ENCODE measurements at places on chromosomes 2 and 18. TPM values are rescaled to one million over a fixed set of nuclear protein-coding genes. Genes with fewer than 3 reads are reported as not detected.
A peak's percentile ranks its signal among the peaks of the same experiment; 100 is the strongest.

DNA sequence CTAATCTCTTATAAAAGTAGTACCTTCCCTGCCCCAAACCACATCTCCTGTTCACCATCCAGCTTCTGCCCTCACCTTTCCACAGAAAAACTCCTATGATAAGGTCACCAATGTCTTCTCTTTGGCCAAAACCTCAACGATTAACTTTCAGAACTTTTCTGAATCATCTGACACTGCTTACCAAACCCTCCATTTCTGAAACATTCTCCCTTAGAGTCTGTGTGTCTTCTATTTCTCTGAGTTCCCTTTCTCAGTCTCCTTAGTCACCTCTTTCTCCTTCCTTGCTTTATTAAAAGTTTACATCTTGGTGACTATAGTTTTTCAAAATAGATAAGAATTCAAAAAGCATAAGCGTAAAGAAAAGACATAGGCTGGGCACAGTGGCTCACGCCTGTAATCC lies 51.3 kb upstream of the SP3 start:
- no peak for DNase-seq
- no peaks in the 10 kb centered on the region for H3K36me3 ChIP-seq
- H3K4me3 ChIP-seq: no peak overlapping the region
- no peaks in the 10 kb centered on the region for H3K27me3 ChIP-seq

The SPATA3 gene
- total RNA-seq: not detected

The KCMF1 gene
- 110 TPM for total RNA-seq

- peaks cover 4% of the 10 kb centered on the region for H3K36me3 ChIP-seq
- H3K27ac ChIP-seq: peak overlapping the region; percentile 27
- H3K4me3 ChIP-seq: peak overlapping the region; percentile 100
These were observed 1.0 kb downstream of the HDLBP start for GRCh38 chr2:241314226-241315092.

GRCh38 chr2:85680707-85681371 lies 12.8 kb upstream of the SFTPB start:
- no peaks in the 10 kb centered on the region for H3K27me3 ChIP-seq
- no peaks in the 10 kb centered on the region for H3K36me3 ChIP-seq
- no peak overlapping the region for H3K4me3 ChIP-seq

DNA sequence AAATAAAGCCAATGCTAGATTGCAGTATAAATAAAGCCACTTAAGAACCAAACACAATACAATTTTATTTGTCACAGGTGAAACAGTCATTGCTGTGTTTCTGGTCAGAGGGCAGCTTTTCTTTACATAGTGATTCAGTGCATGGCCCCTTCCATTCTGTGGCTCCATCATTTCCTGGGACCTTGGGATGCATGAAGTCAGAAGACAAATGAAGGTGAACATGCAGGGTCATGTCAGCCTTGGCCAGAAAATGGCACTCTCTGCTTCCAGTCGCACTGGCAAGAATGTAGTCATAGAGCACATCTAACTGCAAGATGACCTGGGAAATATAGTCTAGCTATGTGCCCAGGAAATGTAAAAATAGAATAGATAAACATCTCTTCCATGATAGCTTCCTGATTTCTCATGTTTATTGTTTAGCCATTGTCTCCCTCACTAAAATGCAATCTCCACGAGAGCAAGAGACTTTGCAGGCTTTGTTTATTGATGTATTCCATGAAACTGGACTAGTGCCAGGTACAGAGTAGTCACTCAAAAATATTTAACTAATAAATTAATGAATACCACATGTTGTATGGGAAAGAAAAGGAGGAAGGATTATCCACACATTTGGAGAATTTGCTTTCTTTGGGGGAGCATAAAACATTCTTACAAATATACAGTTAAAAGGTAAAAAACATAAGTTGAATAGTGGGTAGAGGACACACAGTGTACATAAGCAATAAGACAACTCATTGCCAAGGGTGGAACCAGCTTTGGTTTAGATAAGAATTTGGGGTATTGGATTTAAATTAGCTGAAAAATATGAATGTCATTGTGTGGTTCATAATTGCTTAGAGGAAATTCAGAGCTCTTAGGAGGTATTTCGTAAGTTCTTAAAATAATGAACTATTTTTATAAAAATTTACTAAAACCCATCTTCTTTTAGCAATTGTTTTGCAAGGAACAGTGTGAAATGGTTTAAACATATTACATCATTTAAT lies 343.8 kb downstream of the PID1 start:
- peaks cover 2% of the 10 kb centered on the region for H3K36me3 ChIP-seq
- no peak overlapping the region for H3K4me3 ChIP-seq
- no peaks in the 10 kb centered on the region for H3K27me3 ChIP-seq
- H3K4me1 ChIP-seq: no peaks in the 10 kb centered on the region

DNA sequence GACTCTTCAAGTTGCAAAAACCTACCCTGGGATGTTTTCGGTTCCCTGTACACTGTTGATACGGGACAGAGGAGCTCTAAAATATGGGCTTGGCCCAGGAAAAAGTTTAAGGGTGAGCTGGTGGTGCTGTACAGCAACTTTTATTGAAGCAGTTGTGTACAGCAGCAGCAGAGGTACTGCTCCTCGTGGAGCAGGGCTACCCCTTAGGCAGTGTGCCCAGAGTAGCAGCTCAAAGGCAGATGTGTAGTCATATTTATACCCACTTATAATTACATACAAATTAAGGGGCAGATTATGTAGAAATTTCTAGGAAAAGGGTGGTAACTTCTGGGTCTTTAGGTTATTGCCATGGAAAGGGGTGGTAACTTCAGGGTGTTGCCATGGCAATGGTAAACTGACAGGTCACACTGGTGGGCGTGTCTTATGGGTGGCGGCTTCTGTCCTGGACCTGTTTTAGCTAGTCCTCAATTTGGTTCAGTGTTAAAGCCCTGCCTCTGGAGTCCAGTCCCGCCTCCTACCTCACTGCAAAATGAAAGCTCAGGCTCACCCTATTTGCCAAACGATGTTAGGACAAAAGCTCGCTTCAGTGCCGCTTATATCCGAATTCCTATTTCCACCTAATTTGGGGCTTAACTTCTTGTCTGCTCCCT lies 203.2 kb downstream of the ETAA1 start:
- no peak overlapping the region for H3K4me3 ChIP-seq
- H3K4me1 ChIP-seq: no peaks in the 10 kb centered on the region
- DNase-seq: peak; percentile 89
- H3K36me3 ChIP-seq: no peaks in the 10 kb centered on the region
- H3K27me3 ChIP-seq: no peaks in the 10 kb centered on the region

- H3K27ac ChIP-seq: no peak overlapping the region
- no peaks in the 10 kb centered on the region for H3K36me3 ChIP-seq
- H3K27me3 ChIP-seq: no peaks in the 10 kb centered on the region
These were observed 428.7 kb upstream of the ACVR2A start for GRCh38 chr2:147416099-147416498.

GRCh38 chr2:48448274-48449061 lies 81.5 kb upstream of the STON1 start:
- no peak overlapping the region for H3K27ac ChIP-seq
- H3K36me3 ChIP-seq: peaks cover 18% of the 10 kb centered on the region
- H3K4me3 ChIP-seq: no peak overlapping the region

All from H9 (cell line).